ENCODE measurements at places on chromosomes 2 and 18. TPM values are rescaled to one million over a fixed set of nuclear protein-coding genes. Genes with fewer than 3 reads are reported as not detected.

- DNase-seq = peak; percentile 88
These were observed at the start of the genes CEBPZ and NDUFAF7 for GRCh38 chr2:37231241-37232130. Gene CEBPZ, minus strand, starts transcription at chr2:37231596. Its CDS starts 29 bp downstream, at chr2:37231567. Gene NDUFAF7, plus strand, starts transcription at chr2:37231658. Its CDS starts 48 bp downstream, at chr2:37231706.

DNA sequence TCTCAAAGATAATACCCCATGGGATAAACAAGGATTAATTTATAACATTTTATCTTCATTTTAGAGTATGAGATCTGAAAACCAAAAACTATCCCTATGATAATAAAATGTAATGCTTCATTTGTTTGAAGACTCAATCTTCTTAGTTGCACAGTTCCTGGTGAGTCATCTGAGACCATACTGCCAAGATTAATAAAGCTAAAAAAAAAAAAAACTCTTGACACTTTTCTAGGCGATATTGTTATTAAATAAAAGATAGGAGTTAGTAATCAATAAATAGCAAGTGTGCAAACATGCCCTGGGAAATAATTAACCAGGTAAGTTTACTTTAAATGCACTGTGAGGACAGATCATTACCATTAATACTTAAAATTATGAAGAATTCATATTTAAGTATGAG, 83.9 kb downstream of the RPE start:
- no peak for DNase-seq

DNA sequence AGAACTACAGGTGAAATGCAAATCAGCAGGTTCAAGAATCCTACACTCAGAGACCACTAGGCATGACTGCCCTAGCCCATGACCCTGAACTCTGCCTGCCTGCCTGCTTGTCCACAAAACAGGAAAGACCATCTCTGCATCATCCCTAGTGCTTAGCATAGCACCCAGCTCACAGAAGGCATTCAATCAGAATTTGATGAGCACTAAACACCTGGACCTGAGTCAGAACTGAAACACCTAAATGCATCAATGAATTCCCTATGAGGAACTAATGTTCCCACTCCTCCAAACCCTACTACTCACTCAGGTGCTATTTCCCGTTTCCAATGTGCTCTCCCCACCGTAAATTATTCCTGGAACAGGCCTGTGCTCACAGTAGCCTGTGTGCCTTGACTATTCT, 21.7 kb downstream of the MRPS5 start:
- no peak for DNase-seq

- DNase-seq = no peak
These were observed 167.3 kb upstream of the CYRIA start for GRCh38 chr2:16832910-16833309.

DNA sequence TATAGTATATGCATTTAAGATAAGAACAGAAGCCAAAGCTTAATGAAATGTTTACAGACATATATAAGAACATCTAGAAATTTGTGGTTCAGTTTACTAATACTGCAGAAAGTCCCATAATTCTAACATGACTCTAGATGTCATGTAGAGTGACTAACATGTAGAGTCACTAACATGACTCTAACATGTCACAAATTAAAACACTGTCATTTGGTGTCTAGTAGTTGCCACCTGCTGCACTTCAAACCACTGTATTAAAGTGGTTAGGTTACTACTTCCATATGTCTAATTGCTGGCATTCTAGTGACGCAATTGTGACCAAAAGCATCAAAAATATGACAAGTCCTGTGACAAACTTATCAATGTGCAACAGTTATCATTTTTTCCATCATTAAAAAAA, 100.2 kb upstream of the WDR75 start:
- no peak for DNase-seq

DNA sequence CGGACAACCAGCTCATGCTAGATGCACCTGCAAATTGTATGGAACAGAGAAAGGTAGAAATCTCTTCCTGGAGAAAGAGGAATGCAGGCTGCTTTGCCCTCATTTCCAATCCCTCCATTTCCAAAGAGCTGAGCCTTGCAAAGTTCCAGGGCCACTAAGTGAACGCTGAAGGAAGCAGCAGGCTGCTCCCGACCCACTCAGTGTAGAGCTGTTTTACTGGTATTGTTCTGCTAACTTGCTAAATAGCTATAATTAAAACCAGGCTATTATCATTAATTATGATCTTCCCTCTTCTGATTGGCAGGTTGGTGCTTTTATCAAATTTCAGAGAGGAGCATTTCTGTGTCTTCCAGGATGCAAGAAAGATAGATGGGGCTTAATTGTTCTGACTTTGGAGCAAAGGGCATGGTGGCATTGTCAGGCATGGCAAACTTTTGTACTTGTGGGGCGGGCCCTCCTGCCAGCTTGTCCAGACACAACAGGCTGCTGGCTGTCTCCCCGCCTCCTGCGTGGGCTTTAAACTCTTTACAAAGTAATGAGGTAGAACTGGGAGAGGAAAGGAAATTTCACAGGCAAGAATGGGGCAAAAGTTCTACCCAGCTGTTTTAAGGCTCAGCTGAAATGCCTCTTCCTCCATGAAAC, 40.2 kb downstream of the ALK start:
- DNase-seq = no peak

The KATNAL2 gene
- total RNA-seq = 0.94 TPM

DNA sequence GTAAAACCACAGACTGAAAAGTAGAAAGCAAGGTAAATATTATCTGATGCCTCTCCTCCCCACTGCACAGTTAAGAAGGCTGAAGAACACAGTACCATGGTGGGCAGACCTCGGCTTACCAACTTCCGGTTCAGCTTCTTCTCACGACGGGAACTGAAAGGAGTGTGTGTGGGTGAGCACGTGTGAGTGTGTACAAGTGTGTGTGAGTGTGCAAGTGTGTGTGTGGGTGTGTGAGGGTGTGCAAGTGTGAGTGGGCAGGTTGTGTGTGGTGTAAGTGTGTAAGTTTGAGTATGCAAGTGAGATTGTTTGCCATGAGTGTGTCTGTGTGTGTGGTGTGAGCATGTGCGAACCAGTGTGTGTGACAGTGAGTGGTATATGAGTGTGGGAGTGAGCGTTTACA, 103.5 kb downstream of the ADD2 start:
- no peak for DNase-seq

DNA sequence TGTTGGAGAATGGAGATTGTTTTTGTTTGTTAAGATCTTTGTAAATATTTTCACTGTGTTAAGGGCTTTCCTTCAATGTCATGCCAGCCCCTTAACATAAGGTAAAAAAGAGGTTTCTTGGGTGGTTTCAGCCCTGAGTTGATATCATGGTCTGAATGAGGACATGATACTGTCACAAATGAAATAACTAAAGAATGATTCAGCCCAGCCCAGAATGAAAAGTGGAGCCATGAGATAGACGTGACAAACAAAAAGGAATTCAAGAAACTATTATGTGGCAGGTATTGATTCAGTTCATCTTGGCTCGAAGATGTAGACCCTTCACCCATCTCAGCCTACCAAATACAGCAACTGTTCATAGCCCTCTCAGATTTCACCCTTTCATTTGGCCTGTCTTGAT, 88.6 kb upstream of the TTN start:
- no peak for DNase-seq

- DNase-seq = no peak
These were observed 254.8 kb downstream of the GPD2 start for GRCh38 chr2:156691014-156691413.

DNA sequence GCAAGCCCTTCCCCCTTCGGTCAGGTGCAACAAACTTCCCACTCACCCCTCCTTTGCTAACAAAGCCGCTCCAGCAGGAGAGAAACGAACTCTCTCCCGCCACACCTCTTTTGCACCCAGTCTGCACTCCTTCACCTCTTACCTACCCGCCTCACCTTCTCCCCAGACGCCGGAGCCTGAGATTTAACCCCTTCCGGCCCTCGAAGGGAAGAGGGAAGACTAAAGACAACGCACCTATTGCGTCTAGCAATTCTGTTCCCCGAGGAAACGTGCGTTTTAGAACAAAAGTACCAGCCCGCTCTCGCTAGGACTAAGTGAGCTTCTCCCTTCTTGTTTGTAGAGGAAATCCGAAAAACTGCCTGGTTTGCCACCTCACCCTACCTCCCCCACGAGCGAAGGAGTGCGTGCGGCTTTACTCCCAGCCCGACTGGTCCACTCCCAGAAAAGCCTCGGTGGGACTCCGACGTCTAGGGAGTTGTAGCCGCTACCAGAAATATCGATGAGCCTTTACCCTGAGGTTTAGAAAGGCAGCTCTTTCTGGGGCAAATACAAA, 441 bp upstream of the PEX13 start:
- DNase-seq = peak; percentile 73

The IL37 gene
- not detected for total RNA-seq

DNA sequence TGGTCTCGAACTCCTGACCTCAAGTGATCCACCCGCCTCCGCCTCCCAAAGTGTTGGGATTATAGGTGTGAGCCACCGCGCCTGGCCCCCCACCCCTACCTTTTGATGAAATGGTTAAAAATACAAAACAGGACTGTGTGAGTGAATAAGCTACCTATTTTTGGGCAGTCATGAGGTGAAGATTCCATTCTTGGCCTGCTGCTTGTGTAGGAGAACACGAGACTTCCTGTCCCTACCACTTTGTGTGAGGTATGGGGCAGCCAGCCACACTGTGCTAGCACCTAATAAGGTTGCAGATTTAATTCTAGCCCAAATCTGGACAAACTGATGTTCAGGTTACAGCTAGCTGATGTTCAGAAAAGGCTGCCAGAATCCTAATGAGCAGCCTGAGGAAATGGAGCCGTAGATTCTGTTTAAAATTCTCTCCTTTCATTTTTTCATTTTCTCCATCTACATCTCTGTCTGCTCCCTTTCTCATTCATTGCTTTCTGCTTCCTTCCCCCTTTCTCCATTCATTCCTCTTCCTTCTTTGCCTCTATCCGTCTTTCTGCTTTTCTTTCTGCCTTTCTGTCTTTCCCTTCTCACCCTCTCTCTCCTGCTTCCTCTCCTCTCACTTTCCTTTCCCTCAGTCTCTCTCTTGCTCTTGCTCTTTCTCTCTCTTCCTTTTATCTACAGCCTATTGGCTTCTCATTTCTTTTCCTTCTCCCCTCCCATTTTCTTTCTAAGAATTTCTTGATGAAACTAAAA, 4.6 kb upstream of the LTBP1 start:
- DNase-seq = no peak

GRCh38 chr2:54384301-54385203, 71.6 kb upstream of the SPTBN1 start:
- no peak for DNase-seq

GRCh38 chr2:136108463-136108862, 9.5 kb downstream of the CXCR4 start:
- no peak for DNase-seq

DNA sequence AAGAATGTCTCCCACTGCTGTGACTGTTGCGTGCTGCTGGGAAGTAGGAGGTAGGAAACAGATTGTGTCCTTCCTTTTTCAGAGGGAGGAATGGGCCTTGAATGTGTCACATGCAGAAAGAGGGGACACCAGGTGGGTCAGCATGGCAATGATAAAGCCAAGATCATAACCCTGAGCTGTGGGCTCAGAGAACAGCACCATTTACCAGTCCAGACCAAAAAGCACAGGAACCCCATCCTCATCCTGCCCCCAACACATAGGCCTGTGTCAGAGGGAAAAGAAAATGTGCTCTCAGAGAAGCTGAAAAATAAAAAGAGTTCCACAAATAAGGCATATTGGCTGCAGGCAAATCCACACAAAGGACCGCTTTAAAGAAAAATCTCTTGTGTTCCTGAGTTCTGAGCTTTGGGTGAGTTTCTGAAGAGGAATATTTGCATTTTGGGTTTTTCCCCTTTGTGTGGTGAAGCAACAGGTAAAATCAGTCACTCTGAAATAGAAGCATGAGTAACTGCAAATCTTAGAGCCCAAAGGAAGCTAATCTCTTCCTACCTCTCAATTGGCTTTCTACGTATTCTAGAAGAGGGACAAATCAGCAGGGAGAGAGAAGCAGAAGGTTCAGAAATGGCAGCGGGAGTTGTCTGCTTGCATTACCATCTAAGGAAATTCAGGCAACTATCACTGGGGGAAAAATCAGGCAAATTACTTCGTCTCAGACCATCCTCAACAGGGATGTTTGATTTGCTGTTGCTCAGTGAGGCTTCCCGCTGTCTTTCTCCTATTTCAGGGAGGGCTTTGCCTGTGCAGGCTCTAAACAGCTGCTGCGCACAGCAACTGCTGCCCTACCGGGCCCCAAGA, 106.8 kb downstream of the BCL11A start:
- no peak for DNase-seq

All from CD4-positive, alpha-beta memory T cell (primary cell).